Erythroblast (primary cell): ENCODE measurements at places on chromosomes 1 and 21.

DNA sequence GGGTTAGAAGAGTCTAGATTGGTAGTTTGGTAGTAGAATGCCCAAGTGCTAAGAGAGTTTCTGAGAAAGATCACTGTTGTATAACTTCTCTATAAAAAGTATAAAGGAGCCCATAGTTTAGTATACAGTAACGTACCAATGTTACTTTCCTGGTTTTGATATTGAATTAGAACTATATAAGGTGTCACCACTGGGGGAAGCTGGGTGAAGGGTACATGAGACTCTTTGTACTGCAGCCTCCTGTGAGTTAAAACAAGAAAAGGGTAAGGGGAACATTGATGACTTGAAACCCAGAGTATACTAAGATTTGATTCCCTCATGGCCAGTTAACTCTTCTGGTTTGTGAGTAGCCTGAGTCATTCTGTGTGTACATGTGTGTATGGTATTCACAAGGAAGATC lies 129.8 kb downstream of the RPS6KC1 start:
- no peak for DNase-seq

DNA sequence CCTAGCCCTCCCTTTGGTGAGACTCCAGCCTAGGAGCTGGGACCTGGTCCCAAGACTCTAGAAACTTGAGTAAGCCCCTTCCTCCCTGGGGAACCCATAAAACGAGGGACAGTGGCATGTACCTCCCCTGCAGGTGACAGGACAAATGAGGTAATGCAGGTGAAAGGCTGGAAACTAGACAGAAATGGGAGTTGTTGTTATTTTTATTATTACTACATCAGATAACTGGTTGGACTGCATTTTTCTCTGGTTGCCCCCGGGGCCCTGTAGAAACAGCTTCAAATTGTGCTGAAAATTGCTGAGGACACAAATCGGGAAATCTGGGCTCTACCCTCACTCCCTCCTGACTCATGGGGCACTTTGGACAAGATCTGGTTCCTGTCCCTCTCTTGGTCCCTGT lies 132.3 kb upstream of the WNT4 start:
- DNase-seq, result no peak

DNA sequence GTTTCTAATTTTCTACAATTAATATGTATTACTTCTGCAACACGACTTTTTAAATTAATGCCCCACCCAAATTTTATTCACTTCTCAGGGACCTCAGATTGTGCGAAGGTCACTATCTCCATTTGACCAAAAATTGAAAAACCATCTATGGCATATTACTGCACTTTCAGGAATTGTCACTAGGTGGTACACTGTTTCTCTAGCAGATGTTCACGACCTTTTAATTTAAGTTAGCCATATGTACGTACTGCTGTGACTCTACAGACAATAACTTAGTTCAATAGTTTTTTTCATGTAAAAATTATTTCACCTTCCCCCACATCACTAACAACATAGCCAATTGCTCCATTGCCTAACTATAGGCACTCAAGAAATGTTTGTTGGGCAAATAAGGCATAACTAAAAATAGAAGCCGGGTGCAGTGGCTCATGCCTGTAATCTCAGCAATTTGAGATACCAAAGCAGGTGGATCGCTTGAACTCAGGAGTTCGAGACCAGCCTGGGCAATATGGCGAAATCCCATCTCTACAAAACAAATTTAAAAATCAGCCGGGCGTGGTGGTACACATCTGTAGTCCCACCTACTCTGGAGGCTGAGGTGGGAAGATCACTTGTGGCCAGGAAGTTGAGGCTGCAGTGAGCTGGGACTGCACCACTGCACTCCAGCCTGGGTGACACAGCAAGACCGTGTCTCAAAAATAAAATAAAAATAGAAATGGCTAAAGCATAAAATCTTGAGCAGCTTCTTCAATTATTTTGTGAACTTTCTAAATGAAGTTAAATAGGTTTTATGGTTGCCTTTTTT lies 75.7 kb upstream of the PKN2 start:
- DNase-seq, result peak; percentile 30

- DNase-seq, result no peak
These were observed 12.6 kb downstream of the AGTRAP start for GRCh38 chr1:11748294-11749202.

DNA sequence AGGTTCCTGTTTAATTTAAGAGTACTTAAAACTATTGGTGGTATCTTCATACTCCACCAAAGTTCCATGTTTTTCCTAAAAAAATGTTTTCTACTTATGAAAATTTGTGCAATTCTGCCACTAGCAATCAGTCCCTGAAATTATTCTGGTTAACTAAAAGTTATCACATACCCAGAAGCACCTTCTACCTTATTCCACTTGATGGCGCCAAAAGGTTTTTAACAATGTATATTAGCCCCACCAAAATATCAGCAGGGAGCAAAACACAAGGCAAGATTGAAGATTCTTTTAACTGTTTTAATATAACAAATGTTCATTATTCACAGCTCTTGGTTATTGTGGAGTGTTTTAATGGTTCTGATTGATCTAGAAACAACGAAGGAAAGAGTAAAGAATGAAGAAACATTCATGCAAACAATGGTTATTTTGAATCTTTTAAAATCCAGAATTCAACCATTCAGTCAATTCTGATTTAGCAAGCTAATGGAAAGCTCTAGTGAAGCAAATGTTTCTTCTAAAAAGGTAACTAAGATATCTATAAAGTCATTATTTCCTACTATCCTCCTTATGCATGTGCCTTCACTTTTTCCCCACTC lies 67.2 kb downstream of the TTLL7 start:
- peak; percentile 52 for DNase-seq

DNA sequence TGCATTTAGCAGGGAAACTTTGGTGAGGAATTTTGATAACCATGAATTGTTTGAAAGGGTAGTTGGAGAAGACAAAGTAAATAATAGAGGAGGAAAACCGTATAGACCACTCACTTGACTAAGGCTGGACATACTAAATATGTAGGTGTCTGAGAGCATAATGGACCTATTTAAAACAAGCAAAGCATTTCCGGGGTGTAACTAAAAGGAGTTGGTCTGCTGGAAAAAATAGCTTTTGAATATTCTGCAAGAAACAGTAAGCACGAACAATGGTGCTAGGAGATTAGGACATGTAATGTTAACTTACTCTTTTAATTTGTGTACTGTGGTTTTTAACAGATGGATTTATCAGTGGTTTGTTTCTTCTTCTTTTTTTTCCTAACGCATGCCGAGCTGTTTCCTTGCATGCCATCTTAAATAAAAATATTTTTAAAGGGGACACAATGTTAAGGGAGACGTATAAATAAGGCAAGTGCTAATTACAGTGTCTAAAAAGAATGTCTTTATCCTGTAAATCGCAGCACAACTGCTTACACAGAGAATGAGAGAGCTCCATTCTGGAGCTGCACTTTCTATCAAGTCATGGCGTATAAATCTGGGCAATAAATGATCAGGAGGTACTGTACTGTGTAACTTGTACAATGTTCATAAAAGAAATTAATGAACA lies 492.1 kb downstream of the LMO4 start:
- DNase-seq, result no peak

DNA sequence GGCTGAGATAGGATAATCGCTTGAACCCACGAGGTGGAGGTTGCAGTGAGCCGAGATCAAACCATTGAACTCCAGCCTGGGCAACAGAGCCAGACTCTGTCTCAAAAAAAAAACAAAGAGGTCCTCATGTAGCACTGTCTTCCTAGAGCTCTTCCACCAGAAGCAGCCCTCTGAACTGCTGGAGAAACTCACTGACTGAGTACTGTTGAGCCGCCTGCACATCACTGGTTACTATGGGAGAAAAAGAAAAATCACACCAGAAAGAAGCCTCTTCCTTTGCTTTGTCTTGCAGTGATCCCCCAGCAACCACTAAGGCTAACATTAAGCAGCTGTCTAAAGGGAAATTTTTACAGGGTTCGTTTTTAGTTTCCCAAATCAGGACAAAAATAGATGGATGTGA lies 112.9 kb upstream of the LYPLAL1 start:
- DNase-seq, result no peak

DNA sequence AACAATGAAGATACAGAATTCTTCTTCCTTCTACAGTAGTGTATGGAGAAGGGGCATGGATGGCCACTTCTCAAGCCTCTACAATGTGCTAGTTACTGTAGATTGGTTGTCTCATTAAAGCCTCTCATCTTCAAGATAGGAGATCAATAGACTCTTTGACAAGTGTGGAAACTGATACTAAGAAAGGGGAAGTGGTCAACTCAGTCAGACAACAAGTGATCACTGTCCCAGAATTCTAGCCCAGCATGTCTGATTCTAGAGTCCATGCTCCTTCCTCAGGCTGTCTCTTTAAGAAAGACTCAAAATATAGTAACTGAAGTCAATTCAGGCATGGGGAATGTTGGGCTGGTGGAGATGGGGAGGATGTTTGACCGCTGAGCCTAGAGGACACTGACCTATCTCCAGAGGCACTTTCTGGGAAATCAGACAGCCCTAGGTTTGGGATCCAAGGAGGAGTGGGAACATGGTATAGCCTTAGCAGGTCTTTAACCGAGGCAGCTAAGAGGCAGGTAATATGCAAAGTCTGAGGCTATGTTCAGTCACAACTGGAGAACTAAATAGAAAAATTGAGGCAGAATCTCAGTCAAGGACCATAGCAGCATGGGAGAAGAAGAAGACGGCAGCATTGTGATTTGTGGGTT lies 39.3 kb upstream of the EYA3 start:
- no peak for DNase-seq
